ENCODE measurements at places on chromosomes 5 and 9.

DNA sequence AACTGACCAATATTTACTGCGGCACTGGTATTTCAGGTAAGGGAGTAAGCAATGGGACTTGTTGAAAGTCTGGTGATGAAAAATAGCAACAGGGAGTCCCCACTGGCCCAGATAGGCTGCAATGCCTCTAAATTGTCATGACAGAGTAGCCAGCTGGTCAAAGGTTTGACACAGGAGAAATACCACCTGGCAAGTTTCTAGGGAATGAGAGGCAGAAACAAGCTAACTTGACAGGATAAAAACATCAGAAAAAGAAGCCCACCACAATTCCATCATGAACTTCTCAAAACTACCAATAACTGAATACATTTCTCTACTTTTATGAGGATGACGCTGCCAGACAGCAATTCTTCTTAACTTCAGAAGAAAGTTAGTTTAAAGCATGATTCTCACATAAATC is 99.8 kb downstream of the STRBP start:
- DNase-seq: no peak

DNA sequence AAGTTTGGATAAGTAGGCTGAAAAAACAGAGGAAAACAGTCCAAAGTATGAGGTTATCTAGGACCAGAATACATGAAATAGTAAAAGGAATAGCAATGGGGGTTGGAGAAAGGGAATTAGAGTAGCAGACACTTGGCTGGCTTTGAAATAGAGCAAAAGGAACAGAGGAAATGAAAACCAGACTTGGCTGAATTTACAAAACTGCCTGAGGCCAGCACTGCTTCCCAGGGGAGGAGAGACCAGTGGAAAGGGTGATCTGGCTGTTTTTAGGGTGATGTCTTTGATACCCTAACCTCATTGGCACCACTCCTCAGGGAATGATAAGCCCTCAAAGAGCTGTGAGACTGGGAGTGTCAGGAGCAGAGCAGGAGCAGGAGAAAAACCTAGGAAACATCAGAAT is 413.4 kb upstream of the SLC30A5 start:
- no peak for DNase-seq

GRCh38 chr5:134552301-134552700 is 26.8 kb downstream of the JADE2 start:
- no peak for DNase-seq

DNA sequence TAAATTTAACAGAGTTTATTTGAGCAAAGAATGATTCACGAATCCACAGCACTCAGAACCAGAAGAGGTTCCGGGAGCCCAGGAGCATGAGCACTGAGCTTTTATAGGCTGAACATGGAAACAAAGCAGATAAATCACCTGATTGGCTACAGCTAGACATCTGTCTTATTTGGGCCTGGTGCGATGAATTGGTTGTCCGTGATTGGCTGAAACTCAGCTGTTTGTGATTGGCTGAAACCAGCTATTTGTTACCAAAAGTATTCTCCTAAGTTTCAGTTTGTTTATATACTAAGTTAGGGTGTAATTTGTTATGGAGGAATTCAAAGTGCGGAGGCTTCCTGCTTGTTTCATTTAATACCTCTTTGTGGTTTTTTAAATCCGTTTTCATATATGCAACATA is 15.8 kb upstream of the LCP2 start:
- no peak for DNase-seq

- DNase-seq: no peak
Observed at GRCh38 chr9:38180656-38181055, 111.6 kb upstream of the SHB start.

DNA sequence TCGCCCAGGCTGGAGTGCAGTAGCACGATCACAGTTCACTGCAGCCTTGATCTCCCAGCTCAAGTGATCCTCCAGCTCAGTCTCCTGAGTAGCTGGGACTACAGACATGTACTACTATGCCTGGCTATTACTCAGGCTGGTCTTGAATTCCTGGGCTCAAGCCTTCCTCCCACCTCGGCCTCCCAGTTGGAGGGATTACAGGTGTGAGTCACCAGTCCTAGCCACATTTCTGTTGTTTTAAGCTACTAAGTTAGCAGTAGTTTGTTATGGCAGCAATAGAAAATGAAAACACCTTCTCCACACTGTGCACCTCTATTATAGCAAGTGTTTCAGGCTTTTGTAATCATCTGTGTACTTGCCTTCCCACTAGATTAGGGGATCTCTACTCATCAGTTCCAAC is 588.9 kb upstream of the TLE4 start:
- no peak for DNase-seq

- DNase-seq: peak; percentile 51
Observed at GRCh38 chr5:92309336-92309991, 926.3 kb upstream of the ARRDC3 start.

DNA sequence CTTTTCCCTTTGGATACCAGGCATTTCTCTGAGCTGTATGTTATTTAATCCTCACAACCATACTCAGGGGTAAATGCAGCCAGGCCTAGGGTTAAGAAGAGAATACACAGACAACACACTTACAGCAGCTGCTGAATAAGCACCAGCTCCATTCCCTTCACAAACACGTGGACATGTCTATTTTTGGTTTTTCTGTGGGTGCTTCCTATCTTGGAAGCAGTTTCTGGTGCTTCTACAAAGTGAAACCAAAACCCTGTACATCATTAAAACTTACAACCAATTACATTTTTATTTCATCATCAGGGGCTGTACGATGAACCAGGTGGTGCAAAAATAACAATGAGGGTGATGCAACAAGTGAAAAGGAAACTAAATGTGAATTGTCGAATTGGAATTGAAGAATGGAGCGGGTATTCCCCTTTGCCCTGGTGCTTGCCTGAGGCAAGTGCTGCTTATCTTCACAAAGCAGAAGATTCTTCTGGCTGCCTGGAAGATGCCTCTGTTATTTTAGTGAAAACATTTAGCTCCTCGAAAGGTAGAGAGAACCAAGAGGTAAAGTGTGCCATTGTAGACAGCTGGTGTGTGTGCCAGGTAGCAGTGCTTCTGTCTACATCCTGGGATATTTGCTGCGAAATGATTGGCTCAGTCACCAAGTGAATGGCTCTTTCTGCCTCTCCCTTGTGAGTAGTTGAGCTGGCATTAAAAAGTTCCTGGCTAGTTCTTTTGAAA is 18.6 kb upstream of the IFNB1 start:
- DNase-seq: peak; percentile 9

DNA sequence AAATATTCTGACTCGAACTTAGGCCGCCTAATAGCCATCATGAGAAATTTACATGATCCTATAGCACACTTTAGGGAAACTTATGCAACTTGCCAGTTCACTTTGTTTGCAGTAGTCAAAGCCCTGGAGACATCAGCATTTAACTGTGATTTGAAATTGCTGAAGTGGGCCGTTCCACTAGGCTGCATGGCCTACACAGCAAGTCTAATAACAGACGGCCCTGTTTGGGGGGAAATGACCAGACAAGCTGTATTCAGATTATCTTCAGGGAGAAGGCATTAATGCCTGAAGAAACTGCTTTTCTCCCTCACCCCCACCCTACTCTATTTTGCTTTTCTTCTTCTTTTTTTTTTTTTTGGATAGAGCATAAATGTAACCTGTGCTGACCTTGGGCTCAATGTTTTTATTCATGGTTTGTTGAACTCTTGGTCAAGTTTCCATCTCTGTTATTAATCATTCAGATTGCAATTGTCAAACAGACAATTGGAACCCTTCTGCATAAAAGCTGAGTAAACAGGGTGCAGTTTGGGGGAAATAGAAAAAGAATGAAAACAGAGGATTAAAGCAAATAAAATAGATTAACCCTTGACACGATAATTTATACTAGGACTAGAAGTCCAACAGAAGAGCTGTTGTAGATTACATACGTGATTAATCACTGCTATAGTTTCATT is 1928.2 kb upstream of the WWC1 start:
- DNase-seq: no peak

GRCh38 chr9:93574091-93574899 is 2.1 kb upstream of the PHF2 start:
- no peak for DNase-seq

- peak; percentile 69 for DNase-seq
Observed at GRCh38 chr9:117704024-117704575, at the start of gene TLR4. TSS of gene TLR4 (plus strand) at chr9:117704403. CDS start at chr9:117704473, 70 bp downstream.

- DNase-seq: peak; percentile 60
Observed at GRCh38 chr9:121455527-121456239, 44.0 kb downstream of the GGTA1 start.

GRCh38 chr5:88746438-88746882 is 136.5 kb downstream of the MEF2C start:
- DNase-seq: no peak

DNA sequence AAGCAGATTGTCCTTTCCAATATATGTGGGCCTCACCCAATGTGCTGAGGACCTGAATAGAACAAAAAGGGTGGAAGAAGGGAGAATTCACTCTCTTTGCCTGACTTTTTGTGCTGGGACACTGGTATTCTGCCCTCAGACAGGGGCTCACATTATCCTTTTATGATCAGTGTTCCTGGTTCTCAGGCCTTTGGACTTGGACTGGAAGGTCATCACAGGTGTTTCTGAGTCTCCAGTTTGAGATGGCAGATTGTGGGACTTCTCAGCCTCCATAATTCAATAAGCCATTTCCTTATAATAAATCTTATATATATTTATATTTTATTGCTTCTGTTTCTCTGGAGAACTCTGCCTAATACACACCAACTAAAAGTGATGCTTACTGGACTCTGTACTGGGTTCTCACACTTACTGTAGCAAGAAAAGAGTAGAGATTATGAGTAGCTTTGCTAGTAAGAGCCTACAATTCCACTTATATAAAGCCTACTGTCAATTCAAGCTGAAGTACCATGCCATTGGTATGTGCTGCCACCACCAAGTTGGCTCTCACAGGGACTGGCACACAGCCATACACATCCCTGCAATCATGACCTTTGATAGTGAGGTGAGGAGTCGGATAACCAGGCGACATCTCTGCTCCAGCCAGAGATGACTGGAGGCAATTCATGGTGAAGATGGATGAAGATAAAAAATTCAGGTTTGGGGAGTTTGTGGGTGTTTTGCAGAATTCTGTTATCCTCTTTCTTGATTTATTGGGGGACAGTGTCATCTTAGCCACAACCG is 130.7 kb upstream of the NR3C1 start:
- no peak for DNase-seq

DNA sequence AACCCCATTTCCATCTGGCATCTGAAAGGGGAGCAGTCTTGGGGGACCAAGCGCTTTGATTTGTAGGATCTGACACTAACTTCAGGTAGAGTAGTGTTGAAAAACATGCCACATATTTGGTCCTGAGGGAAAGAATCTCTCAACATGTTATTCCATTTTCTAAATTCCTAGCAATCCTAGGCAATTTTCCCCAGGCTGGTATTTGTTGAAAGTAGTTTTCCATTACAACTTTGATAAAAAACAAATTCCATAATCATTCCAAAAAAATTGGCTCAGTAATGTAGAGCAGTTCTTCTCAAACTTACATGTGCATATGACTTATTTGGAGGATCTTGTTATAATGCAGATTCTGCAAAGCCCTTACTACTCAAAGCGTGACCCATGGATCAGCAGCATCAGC is 477.9 kb downstream of the ACTL7B start:
- DNase-seq: no peak

DNA sequence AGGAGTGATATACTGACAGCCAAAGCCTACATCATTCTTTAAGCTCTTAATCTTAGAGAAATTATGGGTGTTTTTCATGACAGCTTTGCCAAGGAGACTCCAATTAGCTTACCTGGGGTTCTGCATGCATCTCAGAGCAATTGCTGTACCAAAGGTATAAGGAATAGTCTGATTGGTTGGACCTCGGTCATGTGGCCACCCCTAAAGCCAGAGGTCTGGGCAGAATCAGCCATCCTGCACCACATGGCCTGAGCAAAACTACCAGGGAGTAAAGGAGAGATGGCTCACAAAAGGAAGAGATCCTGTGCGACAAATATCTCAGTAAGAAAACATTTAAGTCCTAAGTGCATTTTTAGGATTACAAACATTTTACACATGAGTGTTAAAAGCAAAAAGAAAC is 25.6 kb downstream of the SH3RF2 start:
- DNase-seq: no peak

- no peak for DNase-seq
Observed at GRCh38 chr9:3281399-3281798, 244.4 kb downstream of the RFX3 start.

GRCh38 chr5:14773588-14773987 is 98.0 kb downstream of the ANKH start:
- DNase-seq: no peak

DNA sequence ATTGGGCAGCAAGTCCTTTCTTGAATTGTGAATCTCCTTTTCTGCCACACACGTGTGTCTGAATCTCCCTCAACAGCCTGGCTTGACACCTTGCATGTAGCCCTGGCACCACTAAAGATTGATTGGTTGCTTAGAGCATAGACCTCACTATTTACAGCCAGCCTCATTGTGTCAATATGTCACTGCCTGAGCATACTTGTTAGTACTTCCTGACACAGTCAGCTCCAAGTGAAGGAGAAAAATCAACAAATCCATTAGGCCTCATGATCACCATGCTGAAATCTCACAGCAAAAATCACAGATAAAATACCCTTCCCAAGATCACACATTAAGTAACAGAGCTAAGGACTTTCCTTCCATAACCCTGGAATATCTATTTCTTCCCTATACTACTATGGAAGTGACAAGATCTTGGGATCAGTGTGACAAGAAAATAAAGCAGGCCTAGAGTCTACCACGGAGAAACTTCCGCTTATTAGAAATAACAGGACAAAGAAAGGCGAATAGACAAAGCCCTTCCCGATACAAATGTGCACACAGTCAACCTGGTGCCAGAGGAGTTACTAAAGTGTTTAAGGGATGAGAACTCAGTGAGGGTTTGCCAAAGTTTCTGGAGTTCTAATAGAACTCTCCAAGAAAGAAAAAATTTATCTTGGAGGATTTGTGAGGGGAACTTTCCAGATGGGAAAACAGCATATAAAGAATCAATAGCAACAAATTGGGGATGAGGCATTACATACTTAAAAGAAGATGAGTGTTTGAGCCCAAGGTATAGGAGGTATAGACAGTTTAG is 5.6 kb upstream of the ARL15 start:
- no peak for DNase-seq

GRCh38 chr5:176614805-176615478 is 5.0 kb upstream of the GPRIN1 start:
- no peak for DNase-seq

- no peak for DNase-seq
Observed at GRCh38 chr5:98700730-98701129, 72.7 kb upstream of the RGMB start.
